Cerebellar nuclear complex (tissue), 1 donor: ENCODE measurements at places on chromosomes 3 and 15.

DNA sequence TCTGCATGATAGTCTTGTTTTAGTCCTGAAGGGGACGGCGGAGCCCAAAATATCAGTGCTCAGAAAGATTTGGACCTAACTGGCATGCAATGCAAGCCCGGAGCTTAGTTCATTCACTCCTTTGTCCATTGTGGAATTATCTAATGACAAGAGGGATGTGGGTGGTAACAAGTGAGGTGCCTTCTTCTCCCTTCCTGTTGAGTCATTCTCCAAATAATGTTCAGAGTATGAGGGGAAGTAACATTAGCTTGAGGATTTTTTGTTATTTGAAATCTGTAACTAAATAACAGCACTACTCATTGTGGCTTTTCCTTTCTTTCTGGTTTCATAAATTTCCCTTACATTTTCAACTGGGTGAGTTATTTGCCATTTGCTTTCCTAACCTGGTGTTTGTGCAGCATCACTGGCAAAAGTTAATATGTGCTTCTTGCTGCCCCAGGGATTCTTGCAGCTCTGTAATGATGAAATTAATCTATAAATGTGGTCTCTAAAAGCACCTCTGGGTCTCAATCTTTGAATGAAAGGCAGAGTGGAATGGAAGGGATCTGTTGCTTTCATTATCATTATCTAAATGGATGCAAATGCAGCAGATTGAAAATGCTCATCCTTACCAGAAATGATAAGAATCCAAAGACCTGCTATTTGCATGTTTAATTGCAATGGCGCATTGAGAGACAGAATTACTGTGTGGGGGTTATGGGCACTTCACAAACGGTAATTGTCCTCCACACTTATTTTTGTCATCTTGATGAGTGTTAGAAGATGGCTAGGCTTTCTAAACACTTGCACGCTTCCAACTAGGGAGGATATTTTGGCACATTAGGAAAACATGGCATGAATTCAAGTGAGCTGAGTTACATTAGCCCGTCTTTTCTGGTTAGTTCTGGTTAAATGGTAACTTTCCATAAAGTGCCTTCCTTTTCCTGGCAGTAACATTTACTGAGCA, 89.9 kb upstream of the MITF start:
- no peak for DNase-seq

GRCh38 chr3:67198374-67198773, 200.3 kb downstream of the KBTBD8 start:
- no peak for DNase-seq

DNA sequence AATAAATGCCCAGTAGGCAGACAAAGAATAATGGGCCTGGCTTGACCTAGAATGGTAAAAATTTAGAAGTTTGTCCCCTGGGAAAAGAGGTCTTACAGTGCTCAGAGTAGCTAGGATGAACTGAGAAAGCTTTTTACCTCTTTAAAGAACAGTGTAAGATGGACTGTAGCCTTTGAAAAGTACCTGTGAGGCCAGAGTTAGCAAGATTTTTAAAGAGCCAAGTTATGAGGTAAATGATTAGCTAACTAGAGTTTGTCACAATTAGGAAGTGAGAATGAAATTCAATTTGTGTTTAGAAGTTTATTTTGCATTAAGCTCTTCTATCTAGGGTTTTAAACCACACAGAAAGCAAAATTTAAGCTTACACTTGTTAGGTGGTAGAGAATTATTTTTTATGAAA, 480.9 kb downstream of the ZIC1 start:
- no peak for DNase-seq

DNA sequence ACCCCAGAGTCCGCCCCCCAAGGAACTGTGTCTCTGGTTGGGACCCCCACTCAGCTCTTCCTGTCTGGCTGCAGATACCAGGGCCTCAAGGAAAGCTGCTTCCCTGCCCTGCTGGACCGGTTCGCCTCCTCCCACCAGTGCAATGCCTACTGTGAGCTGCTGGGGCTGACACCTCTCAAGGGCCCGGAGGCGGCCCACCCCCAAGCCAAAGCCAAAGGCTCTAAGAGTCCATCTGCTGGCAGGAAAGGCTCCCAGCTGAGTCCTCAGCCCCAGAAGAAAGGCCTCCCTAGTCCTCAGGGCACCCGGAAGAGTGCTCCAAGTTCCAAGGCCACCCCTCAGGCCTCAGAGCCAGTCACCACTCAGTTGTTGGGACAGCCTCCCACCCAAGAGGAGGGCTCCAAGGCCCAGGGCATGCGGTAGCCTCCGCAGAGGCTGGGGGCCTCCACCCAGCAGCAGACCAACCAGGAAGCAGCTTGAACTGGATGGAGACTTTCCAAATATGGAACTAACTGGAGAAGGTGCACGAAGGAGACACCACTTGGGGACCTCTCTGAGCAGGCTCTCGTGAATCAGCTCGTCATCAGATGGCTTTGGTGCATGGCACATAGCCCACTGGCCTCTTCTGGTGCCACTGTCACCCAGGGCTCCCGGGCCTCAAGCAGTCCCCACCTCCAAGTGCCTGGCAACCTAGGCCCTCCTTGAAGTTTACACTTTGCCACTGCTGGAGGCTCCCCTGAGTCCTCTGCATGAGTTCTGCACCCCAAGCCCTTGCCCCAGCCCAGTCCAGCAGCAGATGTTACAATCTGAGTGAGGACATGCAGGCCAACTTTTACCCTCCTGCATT, 16.2 kb upstream of the SLC28A1 start:
- DNase-seq = no peak

DNA sequence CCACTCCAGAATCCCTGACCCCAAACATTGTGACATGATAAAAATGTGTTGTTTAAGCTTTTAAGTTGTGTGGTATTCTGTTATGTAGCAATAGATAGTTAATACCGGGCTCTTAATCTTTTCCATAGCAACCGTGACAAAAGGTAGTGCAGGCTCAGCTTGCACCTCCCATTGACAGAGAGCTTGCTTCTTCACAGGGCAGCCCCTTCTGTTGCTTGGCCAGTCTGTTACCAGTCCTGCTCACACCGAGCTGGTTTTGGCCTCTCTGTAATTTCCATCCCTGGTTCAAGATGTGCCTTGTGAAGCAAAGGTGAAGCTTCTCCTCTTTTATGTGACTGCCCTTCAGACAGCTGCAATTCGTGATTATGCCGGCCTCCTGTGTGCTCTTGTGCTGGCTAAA, 86.9 kb downstream of the CRYGS start:
- DNase-seq = no peak

GRCh38 chr3:196501316-196502044, 2.1 kb downstream of the RNF168 start:
- DNase-seq = no peak

- DNase-seq = no peak
These were observed 27.7 kb downstream of the TRAK1 start for GRCh38 chr3:42118762-42119361.

- no peak for DNase-seq
These were observed 37.2 kb downstream of the ACAP2 start for GRCh38 chr3:195405651-195406050.

DNA sequence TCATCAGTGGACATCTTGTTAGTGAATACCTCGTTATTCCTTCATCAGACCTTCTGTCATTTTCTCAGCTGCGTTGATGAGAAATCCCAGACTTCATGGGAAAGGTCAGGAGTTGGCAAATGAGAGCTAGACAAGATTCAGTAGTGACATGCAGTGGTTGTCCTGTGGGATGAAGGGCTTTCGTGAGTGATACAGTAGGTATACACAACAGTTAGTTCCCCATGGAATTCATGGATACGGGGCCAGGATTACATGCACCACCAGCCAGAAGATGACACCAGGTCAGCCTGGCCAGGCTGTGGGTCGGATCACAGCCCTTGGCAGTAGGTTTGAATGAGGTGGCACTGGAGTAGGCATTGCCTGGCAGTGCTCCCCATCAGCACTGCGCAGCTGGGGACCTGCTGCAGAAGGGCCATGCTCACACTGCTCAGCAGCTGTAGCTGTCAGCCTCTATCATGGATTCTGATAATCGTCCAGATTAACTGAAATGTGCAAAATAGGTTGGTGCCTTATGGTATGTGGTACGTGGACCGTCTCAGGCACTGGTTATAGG, 150.1 kb downstream of the SLCO3A1 start:
- no peak for DNase-seq

DNA sequence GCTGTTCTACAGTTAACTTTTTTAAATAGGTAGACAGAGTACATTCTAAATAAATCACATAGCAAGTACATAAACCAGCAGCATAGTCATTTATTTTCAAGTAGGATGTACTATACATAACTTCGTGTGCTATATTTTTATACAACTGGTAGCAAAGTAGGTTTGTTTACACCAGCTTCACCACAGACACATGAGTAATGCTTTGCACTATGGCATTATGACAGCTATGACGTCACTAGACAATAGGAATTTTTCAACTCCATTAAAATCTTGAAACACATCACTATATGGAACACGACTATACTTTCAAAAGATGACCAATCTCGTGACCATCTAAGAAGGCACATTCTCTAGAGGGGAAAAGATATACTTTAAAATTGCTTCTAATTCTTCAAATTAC, 3.5 kb downstream of the TEX55 start:
- DNase-seq = no peak

- peak; percentile 37 for DNase-seq
These were observed 25.5 kb downstream of the ASB7 start for GRCh38 chr15:100627789-100628395.

DNA sequence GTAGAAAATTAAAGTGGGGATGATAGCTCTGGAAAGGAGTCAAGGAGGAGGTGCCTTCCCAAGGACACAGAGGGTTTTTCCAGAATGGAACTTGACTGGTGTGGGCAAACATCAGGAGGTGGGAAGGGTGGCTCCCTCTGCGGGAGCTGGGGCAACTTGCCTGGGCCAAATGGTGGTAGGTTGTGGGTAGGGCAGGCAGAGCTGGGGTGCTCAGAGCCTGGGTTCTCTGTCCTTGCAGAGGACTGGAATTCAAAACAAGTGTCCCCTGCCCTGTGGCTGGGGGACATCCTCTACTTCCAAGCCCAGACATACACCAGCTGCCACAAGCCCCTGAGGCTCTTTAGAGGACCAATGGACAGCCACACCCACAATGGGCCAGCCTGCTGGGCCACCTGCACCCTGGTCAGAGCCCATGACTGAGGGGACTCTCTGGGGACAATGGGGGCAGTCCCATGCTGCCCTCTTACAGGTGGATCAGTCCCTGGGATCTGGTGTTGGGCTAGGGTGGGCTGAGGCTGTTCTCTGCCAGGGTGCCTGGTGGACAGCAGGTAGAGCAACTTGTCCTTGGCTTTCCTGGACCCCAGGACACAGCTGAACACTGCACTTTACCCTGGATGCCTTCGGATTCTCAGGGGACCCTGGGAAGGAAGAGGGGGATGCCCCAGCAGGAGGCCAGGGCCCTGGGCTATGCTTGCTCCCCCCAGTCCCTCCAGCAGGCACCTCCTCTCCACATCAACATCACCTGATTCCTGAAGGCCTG, 38.6 kb upstream of the CSPG4 start:
- DNase-seq = no peak

- no peak for DNase-seq
These were observed 4.8 kb upstream of the ESYT3 start for GRCh38 chr3:138429665-138430064.

DNA sequence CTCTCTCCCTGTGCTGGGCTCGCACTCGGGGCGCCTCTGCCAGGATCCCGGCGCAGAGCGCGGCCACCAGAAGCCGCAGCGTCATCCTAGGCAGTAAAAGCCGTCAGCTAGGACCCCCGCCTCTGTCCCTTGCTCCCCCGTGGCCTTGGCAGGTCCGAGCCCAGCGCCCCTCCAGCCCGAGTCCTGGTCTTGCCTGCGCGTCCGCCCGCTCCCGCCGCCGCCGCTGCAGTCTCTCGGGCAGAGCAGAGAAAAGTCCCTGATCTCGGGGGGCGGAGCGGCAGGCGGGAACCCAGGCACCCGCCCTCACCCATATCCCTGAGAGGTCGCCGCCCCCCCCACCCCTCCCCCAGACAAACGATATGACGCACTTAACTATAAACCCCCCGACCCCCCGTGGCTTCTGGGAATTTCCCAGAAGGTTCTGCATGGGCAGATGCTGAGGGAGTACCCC, at the start of gene COL7A1:
TSS of gene COL7A1 (minus strand) at position 255 of the 451 bp plus-strand sequence. CDS start at position 85, 170 bp downstream.
- DNase-seq = no peak

DNA sequence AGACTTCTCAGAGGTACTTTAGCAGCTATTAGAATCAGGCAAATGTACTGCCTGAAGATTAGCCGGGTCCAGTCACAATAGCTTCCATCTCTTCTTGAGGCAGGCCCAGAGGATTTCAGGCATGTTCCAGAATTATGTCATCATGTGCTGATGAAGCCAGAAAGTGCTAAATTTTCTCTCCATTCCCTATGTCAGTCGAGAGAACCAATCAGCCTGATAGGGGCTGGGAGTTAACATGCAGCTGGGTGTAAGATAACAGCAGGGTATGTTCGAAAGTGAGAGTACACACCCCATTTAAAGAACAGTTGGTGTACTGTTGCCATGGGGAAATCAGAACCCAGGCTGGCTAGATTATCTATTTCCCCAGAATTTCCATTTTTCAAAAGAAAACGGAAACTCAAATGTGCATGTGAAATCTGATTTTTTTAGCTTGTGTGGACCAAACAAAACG, 48.7 kb downstream of the MYH15 start:
- no peak for DNase-seq

DNA sequence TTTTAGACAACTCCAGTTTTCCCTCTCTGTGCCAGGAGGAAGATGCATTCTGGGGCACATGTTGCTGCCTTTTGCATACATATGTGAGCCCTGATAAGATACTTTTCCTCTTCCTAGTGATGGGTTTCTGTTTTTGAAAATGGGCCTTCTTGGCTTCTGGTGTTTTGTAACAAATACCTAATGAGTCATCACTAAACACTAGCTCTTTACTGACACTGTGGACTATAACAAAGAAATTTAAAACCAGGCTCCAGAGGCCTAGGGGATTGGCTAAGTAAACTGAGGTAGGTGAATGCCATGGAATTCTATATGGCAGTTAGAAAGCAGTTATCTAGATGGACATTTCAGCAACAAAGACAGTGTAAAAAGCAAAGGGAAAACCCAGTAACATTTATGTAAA, 93.4 kb upstream of the NR2E3 start:
- DNase-seq = no peak

DNA sequence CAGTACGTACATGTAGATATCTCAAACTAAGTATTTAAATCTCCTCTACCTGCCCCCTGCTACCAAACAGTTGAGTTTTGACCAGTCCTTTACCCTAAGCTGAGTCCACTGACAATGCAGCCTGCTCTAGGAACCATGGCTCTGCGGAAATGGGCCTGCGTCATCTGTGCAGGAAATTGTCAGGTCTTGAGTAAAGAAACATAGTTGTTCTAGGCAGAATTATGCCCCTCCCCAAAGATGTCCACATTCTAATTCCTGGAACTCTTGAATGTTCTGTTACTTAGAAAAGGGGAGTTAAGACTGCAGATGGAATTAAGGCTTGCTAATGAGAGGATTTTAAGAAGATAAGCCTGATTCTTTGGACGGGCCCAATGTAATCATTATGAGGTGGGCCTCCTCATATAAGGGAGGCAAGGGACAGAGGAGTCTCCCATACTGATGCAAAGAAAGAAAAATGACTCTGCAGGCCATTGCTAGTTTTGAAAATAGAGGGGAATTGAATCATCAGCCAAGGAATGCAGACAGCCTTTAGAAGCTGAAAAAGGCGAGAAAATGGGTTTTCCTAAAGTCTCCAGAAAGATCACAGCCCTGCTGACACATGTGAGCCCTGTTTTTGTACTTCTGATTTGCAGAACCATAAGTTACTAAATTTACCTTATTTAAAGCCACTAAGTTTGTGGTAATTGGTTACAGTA, 5.5 kb upstream of the VGLL3 start:
- no peak for DNase-seq
